Left hindlimb (tissue), 1 donor: ENCODE measurements at places on chromosomes 13 and 19.
A peak's percentile ranks its signal among the peaks of the same experiment; 100 is the strongest.

DNA sequence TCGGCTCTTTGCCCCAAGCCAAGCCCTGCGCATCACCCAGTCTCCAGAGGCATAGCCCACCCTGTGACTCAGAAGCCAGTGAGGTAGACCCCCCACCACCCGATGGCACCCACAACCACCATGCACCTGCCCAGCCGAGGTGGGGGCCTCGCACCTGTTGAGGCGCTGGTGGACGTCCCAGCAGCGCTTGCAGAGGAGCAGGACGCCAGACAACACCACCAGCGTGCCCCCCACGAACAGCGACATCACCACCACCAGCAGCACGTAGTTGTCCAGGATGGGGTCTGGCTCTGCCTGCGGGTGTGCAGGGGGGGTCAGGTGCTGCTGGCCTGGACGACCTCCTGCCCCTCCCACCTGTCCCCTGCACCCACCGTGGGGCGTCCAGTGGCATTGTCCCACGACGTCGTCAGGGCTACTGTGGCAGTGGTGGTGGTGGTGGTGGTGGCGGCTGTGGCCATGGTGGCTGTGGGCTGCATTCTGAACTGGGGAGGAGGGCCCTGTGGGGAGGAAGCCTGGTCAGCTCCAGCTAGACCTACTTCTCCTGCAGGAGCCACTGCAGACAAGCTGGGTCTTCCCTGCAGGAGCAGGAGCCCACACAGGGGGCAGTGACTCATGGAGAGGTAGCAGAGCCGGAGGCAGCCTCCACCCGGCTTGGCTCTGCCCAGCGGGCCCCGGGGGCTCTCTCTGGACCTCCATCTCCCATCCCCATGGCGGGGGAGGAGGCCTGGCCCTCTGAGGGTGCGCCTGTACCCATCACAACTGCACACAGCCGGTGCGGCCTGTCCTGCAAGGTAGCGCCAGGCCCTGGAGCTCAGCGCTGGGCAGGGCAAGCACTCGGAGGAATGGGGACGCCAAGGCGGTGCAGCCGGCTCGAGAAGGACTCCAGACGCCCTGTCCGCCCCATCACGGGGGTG is 1.9 kb downstream of the CBARP start:
- DNase-seq: no peak

DNA sequence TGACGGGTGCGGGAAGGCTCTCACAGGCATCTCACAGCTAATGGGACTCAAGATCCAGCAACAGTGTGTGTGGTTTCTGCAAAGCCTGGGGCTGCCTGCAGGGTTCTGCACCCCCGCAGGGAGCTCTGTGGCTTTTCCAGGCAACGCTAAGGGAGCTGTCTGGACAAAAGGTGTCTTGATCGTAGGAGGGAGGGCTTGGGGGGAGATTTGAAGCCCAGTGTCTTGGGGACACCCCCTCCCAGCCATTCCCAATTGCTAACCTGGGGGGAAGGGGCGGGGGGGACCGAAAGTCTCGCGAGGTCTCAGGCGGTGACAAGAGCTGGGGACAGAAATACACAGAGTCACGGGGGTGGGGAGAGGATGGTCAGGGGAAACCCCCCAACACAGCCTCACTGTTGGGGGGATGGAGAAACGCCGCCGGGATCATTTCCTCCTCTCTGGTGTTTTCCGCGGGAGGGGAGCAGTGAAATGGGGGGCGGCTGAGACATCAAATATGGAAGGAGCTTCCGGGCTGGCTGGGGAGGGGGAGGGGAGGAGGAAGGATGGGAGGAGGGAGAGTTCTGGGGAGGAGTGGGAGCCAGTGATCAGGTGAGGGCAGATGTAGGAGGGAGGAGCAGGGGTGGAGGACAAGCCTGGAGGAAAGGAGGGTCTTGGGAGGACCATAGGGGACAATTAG is 13.3 kb downstream of the KCNC3 start:
- DNase-seq: no peak

GRCh38 chr13:107778094-107778493 is 437.2 kb downstream of the LIG4 start:
- no peak for DNase-seq

- DNase-seq: no peak
These were observed 25.0 kb upstream of the LAMP1 start for GRCh38 chr13:113272031-113272430.

DNA sequence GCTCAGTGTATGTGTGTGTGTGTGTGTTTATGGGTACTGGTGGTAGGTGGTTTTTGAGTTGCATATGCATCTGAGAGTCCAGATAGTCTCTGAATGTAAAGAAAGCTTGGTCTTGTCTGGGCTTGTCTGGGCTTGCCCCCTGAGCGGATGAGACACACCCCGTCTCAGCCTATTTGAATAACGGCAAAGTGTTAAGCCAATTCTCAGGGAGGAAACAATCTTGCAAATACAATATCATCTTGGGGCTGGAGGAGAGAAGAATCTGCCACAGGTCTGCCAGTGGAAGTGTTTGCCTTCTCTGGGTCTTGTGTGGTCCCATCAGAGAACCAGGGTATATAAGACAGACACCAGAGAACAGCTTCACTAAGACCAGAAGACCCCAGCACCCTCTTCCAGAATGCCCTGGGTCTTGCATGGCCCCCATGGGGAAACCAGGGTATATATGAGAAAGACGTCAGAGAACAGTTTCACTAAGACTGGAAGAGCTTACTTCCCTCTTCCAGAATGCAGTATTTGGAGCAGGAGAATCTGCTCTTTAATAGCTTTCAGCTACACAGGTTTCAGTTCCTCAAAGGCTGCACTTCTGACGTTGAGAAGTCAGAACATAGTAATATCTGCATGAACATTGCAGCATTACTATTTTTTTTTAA is 13.3 kb downstream of the CD70 start:
- DNase-seq: no peak

DNA sequence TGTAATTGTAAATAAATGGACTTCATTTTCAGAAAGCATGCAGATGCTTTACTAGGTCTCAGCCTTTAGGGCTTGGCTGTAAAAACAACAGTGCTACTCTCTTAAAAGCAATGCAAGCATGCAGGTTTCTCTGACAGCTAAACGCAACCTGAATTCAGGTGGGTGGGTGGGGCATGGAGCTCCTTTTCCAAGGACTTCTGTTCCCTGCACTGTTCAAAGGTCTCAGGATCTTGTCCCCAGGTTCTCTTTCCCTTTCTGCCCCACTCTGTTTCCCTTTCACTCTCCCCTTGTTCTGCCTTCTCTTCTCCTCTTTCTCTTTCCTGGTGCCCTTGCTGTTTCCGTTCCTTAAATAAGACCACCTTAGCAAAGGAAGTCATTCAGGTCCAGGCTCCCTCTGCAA is 1527.5 kb upstream of the SLC10A2 start:
- DNase-seq: no peak

- DNase-seq: no peak
These were observed 1465.5 kb downstream of the SLITRK5 start for GRCh38 chr13:89136678-89137077.

GRCh38 chr19:17303940-17304267 is 679 bp upstream of the ABHD8 start:
- DNase-seq: no peak

- DNase-seq: no peak
These were observed 5.0 kb upstream of the C13orf46 start for GRCh38 chr13:113978741-113979481.

DNA sequence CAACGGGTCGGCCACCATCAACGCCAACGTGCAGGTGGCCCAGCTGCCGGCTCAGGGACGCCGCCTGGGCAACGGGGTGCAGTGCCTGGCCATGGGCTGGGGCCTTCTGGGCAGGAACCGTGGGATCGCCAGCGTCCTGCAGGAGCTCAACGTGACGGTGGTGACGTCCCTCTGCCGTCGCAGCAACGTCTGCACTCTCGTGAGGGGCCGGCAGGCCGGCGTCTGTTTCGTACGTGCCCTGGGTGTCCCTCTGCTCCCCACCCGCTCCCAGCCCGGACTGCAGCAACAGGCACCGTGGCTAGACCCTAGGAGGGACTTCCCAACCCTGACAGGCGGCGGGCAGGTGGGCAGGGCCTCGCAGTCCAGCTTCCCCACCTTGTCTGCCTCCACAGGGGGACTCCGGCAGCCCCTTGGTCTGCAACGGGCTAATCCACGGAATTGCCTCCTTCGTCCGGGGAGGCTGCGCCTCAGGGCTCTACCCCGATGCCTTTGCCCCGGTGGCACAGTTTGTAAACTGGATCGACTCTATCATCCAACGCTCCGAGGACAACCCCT is 3.5 kb downstream of the ELANE start:
- DNase-seq: no peak

- no peak for DNase-seq
These were observed 15.4 kb upstream of the CLN5 start for GRCh38 chr13:76976490-76976889.

DNA sequence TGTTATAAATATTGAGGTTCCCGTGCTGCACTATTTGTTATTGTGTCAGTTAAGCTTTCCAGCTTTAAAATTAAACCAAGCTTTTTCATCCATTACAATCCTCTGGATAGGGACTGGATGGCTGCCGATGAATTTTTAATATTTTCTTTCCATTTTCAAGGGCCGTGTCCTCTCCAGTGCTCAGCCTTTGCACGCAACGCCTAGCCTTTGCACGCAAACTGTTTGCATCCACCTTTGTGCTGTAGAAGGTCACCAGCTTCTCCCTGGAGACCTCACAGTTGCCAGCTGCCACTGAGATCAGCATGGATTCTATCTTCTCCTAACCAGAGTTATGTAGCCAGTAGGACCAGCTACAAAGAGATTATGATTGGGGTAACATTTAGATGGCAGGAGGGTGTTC is 240.5 kb downstream of the SLC7A1 start:
- DNase-seq: no peak

DNA sequence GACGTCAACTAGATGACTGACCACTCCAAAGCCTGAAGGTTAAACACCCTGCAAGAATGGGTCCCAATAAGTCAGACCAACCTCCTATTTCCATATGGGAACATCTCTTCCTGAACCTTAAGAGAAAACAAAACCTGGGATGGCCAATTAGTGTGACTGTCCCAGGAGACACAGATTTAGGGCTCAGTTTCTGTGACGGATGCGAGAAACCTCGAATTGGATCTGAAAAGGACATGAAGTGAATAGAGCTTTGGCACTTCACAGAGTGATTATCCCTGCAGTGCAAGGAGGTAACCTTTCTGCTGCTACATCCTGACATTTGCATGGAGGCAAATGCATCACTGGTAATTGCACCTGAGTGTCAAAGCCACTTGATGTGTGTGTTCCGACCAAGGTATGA is 442.2 kb upstream of the KLF12 start:
- DNase-seq: no peak

DNA sequence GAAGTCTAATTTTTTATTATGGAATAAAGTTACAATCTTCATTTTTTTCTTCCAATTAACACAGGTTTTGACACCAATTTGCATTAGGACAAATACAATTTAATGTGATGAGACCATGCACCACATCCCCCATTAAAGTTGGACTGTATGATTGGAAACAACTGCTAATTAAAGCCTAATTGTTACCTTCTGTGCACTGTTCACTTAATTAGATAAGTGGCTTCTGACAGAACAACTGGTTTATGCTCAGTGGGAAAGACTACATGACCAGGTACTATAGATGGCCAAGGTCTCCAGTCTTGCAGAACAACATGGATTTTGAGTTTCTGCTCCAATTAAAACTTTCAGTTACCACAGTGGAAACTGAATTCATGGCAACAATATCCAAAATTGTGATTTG is 198.1 kb downstream of the FGF14 start:
- DNase-seq: no peak

DNA sequence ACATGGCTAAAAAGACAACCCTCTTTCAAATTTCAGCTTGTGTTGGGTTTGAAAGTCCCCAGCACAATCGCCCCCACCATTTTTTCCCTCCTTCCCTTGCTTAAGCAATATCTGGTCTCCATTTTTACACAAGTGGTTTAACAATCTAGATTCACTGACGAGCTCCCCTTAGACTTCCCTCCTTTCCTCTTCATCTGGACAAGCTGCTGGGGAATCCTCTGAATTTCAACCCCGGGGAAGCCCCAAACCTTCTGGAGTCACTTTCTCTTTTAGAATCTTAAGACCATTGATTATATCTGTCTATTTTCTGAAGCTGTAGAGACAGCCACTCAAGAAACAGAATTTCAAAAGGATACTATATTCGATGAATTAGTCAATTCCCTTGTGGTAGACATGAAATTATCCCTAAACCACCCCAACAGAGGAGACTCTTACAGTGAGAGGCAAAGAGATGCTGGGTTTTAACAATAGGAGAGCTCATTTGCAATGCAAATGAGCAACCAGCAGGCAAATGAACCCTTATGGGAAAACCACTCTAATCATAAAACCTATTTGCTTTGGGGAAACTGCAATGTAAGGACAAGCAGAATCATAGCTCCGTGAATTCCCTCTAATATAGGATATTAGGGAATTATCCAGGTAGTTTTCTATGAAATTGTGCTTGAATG is 78.9 kb downstream of the TEX26 start:
- no peak for DNase-seq

GRCh38 chr19:52910648-52911047 is 12.6 kb downstream of the ZNF888 start:
- DNase-seq: no peak

GRCh38 chr19:31109636-31110035 is 239.6 kb downstream of the TSHZ3 start:
- no peak for DNase-seq

- DNase-seq: no peak
These were observed 596.6 kb downstream of the KCTD12 start for GRCh38 chr13:76289558-76289957.

DNA sequence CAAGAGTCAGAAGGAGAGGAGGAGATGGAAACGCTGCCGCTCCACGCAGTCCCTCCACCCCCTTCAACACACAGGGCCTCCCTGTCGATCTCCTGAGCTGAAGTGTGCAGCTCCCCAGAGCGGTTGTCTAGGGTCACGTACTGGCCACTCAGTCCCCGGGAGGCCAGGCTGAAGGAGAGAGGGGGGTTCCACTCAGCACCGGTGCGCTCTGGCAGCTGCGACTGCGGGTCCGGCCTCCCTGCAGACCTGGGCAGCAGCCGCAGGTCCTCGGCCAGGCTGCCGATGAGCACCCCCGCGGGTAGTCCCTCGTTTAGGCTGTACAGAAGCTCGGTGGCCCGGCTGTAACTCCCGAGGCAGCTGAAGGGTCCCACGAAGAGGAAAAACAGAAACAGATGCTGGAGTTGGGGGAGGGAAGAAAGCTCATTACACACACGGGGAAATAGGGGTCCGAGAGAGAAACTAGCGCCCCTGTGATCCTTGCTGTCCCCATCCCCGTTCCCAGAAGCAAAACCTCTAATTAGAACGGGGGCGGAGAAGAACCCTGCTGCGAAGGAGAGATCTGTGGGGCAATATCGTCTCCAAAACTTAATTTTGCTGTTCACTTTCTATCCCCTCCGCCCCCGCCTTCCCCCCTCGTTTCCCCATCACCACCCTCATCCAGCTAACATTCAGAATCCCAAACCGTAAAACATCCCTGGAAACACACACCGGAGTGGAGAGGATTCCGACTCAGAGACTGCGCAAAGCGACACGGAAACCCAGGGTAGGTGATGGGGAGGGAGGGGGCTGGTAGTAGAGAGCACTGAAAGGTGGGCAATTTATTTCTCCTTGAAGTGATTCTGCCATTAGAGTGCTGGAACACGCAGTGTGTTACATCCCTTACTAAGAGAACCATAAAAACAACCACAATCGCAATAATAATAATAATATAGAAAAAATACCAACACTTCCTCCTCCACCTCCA is 1.8 kb downstream of the PCDH20 start:
- DNase-seq: peak; percentile 40
